ENCODE measurements at places on chromosomes 16 and 17.
A peak's percentile ranks its signal among the peaks of the same experiment; 100 is the strongest.

DNA sequence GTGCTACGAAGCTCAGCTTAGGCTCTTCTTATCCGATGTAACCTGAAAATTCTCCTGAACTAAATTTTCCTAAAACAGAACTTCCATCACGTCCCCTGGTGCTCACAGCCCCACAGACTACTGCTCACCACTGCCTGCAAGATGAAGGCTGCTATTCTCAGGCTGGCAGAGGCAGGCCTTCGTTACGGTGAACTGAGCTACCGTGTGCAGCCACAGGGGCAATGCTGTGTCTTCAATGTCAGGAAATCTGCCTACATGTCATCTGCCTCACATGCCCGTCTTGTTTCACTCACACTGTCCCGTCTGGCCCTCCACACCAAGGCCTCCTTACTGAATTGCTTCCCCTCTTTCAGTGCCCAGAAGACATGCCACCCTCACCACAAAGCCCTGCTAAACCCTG lies 15.9 kb downstream of the EMC8 start:
- DNase-seq = no peak

- DNase-seq = no peak
These were observed 3.1 kb upstream of the TPPP3 start for GRCh38 chr16:67396159-67397035.

DNA sequence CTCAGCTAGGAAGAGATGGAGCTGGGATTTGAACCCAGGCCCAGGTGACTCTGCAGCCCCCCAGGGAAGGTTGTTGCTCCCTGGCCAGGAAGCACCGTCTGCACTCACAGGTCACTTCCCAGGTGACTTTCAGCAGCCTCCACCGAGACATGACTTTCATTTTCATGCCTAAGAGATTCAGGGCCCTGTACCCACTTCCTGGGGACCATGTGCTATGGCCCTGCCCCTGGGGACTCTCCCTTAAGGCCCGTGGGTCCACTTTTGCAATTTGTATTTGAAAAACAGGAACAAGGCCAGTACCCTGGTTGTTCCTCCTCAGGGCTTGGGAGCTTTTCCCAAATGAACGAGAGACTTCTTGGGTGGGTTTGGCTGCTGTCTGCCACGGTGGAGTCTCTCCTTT lies 191.0 kb downstream of the IRF8 start:
- DNase-seq = no peak

GRCh38 chr16:12517310-12517694 lies 286.4 kb downstream of the CPPED1 start:
- DNase-seq = no peak

GRCh38 chr17:71790791-71791190 lies 330.0 kb upstream of the SOX9 start:
- no peak for DNase-seq

GRCh38 chr17:17114592-17115225 lies 72.5 kb downstream of the MPRIP start:
- DNase-seq = no peak

GRCh38 chr17:80065478-80066170 lies 29.2 kb downstream of the CCDC40 start:
- DNase-seq = no peak

- no peak for DNase-seq
These were observed 30.2 kb downstream of the OGFOD1 start for GRCh38 chr16:56481468-56482122.

DNA sequence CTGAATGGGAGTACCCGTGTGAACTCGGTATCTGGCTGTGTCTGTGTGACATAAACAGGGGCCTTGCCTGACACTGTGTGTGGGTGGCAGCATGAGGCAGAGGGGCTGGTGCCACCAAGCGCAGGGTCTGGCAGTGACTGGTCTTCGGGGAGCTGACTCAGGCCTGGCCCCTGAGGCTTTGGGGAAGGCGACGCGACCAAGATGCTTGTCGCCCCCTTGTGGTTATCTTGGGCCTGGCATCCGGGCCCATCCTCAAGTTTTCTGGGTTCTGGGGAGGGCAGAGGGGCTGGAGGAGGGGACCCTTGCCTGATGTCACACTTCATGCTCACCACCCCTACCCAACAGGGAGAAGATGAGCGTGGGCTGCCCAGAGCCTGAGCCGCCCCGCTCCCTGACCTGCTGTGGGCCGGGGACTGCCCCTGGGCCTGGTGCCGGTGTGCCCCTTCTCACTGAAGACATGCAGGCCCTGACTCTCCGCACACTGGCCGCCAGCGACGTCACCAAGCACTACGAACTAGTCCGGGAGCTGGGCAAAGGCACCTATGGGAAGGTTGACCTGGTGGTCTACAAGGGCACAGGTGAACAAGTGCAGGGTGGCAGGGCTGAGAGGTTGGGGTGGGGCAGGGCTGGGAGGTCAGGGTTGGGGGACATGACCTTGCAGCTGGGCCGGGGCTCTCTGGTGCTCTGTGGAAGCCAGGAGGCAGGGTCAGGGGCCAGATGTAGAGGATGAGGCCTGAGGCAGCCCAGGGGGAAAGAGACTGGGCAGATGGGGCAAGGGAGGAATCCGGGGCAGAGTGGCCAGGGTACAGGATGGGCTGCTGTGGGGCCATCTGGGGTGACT lies 24.9 kb downstream of the SBK1 start:
- peak; percentile 74 for DNase-seq

GRCh38 chr17:17944743-17945142 lies 27.5 kb downstream of the TOM1L2 start:
- no peak for DNase-seq

DNA sequence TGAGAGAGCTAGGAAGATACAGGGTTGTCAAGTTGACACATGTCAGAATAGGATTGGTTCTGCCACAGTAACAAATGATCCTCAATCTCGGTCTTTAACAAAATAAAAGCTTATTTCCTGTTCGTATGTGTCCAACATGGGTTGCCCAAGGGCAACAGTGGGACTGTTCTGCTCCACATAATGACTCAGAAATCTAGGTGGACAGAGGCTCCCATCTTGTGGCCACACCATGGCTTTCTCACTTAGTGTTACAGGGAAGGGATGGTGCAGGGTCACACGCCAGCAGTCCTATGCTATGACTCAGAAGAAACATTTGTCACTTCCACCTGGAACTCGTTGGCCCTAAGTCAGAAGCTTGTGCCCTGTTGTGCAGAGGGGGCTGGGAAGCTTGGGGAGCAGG lies 364.9 kb downstream of the SNX29 start:
- DNase-seq = no peak

DNA sequence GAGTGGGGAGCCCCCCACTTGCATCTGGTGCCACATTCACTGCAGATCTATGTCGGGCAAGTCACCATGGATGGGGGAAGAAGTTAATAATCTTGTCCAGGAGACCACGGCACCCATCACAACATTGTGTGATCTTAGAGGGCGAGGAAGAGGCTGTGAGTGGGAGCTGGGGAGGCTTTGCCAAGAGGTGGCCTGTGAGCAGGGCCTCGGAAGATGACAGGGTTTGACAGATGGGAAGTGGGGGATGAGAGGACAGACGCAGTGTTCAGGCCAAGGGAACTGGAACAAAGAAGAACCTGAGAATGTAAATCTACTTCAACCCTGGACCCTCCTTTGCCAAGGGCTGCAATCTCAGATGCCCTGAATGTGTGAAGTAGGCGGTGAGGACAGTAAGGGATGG lies 12.4 kb downstream of the ACE start:
- no peak for DNase-seq

- no peak for DNase-seq
These were observed 32.2 kb downstream of the HS3ST3A1 start for GRCh38 chr17:13569398-13570123.

DNA sequence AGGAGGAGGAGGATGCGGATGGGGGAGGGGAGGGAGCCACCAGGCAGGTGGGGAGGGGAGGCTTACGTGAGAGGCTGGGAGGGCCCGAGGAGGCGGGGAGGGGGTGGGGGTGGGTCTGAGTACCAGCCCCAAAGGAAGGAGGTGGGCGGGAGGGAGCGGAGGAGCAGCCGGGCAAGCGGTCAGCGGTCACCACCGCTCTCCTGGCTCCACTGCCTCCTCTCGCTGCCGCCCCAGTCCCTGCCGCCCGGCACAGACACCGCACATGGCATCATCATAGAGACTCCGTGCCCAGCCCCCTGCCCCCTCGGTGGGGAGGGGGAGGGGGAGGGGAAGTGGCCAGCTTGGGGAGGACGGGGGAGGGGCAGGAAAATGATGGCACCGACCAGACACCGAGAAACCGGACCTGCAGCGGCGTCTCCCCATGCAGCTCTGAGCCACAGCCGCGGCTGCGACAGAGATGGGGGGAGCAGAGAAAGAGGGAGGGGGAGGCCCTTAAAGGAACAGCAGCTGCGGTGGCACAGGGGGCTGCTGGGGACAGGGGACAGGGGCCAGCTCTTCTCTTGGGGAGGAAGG lies at the start of gene TLCD3B:
Gene TLCD3B, minus strand, starts transcription at position 431 of the 573 bp plus-strand sequence. CDS start 744 bp downstream, outside the sequence.
- DNase-seq = no peak

GRCh38 chr17:79412886-79413390 lies 197.9 kb downstream of the RBFOX3 start:
- DNase-seq = no peak

DNA sequence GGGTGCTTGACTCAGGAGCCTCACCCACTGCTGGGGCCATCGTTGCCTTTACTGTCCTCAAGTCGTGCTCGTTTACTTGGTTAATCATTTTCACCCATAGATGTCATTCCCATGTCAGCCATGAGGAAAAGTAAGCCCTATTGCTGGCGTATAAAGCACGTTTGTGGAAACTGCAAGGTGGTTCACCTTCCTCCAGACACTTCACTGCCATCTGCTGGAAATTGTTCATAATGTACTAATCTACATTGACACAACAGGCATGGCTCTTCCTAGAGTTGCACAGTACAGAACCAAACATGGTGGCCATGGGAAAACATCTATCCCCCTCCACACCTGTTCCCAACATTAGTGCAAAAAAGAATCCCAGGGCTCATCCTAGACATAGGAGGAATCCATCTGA lies 116.6 kb downstream of the ZNF18 start:
- no peak for DNase-seq

DNA sequence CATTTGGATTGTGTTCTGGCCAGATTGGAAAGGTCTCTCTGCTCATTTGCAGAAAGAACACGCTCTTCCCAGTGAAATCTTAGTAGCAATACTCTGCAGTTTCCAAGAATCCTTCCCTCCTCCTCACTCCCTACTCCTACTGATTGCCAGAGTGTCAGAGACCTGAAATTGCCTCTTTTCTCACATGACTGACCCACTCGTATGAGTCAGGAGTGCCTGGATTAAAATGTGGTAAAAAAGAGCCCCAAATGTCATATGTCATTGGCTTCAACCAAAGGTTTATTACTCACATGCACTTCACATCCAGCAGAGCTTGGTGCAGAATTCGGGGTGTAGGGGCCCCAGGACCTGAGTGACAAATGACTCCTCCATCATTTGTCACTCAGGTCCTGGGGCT lies 39.7 kb upstream of the IRX3 start:
- DNase-seq = no peak

- no peak for DNase-seq
These were observed 9.2 kb downstream of the NECAB2 start for GRCh38 chr16:83977056-83977815.

DNA sequence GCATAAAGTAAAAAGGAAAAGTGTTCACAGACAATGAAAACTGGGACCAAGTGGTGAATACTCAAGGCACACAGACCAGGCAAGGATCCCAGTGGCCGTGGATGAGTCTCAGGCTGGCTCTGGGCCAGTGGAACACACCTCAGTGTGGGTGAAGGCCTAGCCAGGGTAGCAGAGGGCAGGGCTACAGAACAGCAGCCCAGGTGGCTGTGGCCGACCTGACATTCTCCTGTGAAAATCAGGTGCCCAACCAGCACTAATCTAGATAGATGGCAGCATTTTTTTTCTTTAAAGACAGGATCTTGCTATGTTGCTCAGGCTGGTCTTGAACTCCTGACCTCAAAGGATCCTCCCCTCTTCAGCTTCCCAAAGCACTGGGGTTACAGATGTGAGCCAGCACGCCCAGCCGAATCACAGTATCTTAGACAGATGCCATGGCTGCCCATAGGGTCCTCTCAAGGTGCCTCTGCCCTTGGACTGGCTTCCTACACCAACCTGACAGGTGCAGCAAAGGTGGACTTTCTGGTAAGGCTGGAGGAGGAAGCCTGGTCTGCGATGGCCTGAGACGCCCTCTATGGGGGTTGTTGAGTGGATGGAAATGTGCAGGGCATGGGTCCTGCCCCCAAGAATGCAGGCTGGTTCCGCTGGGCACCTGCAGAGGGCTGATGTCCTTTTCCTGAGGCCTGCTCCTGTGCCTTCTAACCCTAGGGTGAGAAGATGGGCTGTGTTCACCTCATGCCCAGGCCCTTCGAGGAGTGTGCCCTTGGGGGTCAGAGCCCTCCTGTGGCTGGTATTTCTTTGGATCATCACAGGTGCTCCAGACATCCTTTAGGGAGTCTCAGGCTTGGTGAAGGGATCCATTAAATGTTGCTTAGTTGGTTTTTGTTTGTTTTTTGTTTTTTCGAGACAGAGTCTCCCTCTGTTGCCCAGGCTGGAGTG lies 3.8 kb upstream of the P4HB start:
- no peak for DNase-seq

DNA sequence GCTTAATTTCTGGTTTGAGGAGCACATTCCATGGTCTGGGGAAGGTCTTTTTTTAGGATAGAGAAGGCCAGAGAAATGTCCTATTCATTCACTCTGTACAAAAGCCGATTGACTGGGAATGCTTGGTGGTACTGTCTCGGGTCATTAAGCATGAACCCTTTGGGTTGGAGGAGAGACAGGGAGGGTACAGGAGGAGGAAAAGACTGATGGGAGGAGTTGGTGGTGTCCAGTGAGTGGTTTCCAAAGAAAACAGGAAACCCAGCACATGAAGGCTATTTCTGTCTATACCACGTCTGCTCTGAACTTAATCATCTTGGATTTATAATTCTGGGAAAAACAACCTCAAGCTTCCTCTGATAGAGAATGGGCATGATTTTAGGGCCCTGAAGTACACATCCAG lies 111.9 kb downstream of the XYLT1 start:
- no peak for DNase-seq

DNA sequence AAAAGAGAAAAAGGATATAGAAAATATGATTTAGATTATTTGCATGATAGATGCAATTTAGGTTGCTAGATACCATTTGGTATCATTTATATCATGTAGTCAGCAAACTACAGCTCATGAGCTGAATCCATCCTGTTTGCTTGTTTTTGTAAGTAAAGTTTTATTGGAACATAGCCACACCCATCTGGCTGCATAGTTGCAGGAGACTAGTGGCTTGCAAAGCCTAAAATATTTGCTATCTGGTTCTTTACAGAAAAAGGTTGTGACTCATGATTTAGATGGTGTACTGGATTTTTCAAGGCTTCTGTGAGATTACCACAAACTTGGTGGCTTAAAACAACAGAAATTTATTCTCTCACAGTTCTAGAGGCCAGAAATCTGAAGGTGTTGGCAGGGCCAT lies 49.9 kb downstream of the MAP2K4 start:
- DNase-seq = no peak

GRCh38 chr16:88807142-88807625 lies 3.6 kb downstream of the CDT1 start:
- no peak for DNase-seq

GRCh38 chr17:56978441-56979090 lies 635 bp downstream of the SCPEP1 start:
- no peak for DNase-seq
